ENCODE measurements at places on chromosomes 5 and 9. TPM values are rescaled to one million over a fixed set of nuclear protein-coding genes. Genes with fewer than 3 reads are reported as not detected.

Gene CAPSL
- 0.19 TPM for polyA plus RNA-seq

Gene MYMK
- polyA plus RNA-seq, result not detected

Gene DRD1
- polyA plus RNA-seq, result not detected

- no peaks in the 10 kb centered on the region for H3K4me1 ChIP-seq
- DNase-seq, result no peak
- H3K27me3 ChIP-seq, result no peaks in the 10 kb centered on the region
- no peak overlapping the region for H3K4me3 ChIP-seq
- H3K36me3 ChIP-seq, result no peaks in the 10 kb centered on the region
- no peak overlapping the region for H3K27ac ChIP-seq
Measured at GRCh38 chr5:33417632-33418031, 23.1 kb upstream of the TARS1 start.

GRCh38 chr5:54837093-54837492 lies 148.3 kb downstream of the ESM1 start:
- DNase-seq, result no peak
- no peaks in the 10 kb centered on the region for H3K36me3 ChIP-seq
- no peaks in the 10 kb centered on the region for H3K4me1 ChIP-seq
- no peak overlapping the region for H3K27ac ChIP-seq
- no peak overlapping the region for H3K4me3 ChIP-seq

Gene PCDHB13
- not detected for polyA plus RNA-seq

All from GM12878 (cell line).